Thymus (tissue), 14 donors: ENCODE measurements at places on chromosomes 2 and 18.

DNA sequence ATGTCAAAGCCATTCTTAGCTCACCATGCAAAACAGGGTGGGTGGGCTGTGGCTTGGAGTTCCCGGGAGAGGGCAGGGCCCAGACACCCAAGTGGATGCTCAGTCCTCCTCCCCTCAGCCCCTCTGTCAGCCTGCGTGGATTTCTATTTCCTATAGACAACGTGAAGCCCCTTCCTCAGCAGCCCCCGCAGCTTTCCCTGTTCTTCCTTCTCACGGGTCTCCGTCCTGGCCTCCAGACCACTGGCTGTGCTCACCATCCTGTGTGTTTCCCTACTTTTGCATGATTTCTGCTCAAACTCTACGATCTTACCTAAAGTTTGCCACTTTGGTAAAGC is 155.0 kb upstream of the PXDN start:
- no peak for DNase-seq

DNA sequence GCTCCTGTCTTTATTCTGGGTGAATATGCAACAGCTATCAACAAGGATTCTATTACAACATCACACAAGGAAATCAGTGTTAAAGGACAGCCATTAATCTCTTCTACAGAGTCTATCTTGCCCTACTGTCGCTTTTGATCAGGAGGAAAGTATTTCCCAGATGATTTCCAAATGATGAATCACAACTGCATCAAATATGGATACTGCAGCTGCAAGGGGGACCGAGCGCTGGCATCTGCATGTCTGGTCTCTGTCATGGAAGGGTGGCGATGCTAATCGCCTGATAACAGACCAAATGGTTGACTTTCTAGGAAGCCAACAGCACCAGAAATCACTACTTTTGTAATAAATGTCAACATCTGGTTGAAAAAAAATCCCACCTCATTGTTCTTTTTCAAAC is 21.2 kb upstream of the OR6B3 start:
- DNase-seq, result no peak

- DNase-seq, result no peak
Observed at GRCh38 chr2:192394605-192395004, 199.9 kb upstream of the TMEFF2 start.

DNA sequence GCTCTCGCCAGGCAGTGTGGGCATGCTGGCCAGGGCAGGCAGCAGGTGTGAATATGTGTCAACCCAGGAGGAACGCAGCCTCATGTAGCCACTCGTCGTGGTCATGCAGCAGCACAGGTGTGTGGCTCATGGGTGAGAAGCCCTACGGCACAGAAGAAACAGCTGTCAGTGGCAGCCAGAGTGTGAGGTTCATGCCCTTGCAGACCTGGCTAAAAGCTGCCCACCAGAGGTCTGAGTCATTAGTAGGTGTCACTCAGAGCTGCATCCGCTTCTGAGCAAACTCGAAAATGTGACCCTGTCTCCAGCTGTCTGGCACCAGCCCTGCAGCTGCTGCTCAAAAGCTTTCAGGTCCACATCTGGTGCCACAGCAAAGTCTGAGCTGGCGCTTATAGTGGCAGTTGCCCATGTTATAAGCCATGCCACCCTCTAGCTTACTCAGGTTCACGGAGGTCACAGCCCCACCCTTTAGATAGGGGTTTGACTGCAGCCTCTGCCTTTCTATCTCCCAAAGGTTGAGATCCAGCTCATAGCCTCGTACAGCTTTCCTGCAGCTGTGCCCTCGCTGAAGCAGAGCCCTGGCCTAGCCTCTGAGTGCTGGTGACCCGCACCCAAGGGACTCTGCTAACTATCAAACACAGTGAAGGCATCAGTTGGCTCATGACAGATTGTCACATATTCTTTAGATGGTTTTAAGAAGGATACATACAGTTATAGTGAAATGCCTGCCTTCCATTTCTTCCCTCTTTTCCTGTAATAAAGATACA is 195.0 kb downstream of the CCDC102B start:
- DNase-seq, result no peak

DNA sequence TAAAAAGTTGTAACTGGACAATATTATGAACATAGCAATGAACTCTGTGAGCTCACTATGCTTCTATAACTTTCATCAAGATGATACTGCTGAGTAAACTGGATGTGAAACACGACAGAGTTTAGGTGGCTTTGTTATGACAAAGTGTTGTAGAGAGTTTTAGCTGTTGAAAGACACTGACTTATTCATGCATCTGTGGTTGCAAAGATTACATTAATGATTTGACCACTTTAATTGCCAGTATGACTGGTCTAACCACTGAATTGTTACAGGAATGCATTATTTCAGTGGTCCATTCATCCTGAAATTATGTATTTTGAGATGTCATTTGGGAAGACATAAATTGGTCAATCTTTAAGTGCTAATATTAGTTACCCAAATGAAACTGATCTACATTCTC is 117.9 kb downstream of the SPHKAP start:
- DNase-seq, result no peak

- DNase-seq, result no peak
Observed at GRCh38 chr18:7918701-7919100, 351.6 kb downstream of the PTPRM start.

DNA sequence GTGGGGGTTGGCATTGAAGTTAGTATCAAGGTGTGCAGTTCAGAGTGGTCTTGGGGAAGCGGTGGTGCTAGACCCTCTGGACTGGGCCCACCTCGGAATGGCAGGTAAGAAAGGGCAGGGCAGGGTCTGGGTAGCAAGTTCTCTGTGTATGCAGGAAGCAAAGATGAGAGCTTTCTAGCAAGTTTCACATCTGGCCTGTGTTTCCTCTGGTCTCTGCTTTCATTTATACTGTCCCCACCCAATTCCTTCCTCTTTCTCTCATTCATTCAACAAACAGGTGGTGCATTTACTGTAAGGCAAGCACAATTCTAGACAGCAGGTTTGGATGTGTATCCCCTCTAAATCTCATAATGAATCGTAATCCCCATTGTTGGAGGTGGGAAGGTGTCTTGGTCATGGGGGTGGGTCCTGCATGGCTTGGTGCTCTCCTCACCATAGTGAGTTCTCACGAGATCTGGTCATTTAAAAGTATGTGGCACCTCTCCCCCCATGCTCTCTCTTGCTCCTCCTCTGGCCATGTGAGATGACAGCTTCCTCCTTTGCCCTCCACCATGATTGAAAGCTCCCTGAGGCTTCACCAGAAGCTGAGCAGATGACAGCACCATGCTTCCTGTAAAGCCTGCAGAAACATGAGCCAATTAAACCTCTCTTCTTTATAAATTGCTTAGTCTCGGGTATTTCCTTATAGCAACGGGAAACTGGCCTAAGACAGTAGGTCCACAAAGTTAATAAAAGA is 51.8 kb downstream of the PKDCC start:
- DNase-seq, result no peak

DNA sequence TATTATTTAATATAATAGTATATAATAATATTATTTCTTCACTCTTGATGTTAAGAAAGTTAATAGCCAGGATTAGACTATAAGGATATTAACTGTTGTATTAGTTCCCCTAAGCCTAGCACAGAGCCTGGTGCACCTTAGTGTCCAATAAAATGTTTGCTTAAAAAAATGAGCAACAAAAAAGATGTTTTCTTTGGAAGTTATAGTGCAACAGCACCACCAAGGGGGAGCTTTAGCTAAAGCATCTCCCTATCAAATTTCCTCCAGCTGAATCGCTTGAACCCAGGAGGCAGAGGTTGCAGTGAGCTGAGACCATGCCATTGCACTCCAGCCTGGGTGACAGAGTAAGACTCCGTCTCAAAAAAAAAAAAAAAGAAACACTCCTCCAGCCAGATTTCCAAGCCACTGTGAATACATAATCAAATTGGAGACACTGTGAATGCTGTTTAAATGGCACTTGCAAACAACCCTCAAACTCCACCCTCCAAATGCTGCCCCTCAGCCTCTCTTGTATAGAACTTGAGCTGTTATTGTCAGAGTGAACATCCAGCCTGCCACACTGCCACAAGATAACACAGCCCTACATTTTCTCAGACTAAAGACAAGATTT is 221.9 kb downstream of the DYM start:
- DNase-seq, result peak; percentile 27

DNA sequence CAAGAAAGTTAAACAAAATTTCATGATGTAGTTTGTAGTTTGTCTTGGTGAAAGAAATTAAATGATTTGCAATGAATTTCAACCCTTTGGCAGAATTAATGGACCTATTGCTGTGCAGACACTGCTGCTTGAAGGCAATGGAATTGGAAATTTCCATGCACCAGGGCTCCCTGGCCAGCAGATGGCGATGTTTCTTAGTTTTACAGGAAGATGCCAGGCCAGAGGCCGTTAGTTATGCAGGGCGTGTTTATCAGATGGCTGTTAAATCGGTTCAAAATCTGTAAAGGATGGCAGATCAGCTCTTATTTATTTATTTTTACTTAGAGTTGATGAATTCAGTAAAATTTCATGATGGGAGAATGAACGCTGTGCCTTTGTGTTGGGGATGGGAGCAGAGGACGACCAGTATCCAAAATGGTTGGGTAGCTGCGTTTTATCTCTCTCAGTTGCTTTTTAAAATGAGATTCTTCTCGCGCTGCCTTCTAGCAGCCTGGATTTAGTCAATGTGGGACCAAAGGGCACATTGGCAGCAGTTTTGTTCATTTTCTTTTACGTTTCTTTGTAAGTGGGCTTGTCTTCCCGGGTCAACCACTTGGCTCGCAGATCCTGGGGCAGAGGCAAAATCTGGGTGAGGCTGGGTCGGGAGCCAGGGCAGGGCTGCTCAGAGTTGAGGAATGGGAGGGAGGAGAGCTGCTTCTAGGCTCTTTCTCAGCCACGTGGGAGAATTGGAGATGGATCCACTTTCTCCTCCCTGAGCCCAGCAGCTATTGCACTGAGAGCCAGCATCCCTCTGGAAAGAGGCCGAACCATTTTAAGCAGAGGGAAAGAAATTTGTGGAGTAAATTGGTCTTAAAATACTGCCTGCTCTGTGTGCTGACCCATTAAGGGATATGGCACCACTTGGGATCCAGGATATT is 344.0 kb downstream of the PIK3C3 start:
- DNase-seq, result peak; percentile 62

DNA sequence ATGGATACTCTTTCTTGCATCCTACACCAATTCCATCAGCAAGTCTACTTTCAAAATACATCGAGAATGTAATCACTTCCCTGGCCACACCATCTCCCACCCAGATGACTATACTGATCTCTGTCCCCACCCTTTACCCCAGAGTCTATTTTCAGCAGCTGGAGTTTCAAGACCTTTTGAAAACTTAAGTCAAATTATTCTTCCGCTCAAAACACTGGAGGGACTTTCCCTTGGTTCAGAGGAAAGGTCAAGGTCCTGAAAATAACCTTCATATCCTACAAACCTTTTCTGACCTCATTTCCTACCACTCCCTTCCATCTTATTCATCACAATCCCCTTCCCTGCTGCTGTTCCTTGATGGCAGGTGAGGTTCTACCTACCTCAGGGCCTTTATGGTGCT is 58.8 kb upstream of the LYPD6 start:
- no peak for DNase-seq

DNA sequence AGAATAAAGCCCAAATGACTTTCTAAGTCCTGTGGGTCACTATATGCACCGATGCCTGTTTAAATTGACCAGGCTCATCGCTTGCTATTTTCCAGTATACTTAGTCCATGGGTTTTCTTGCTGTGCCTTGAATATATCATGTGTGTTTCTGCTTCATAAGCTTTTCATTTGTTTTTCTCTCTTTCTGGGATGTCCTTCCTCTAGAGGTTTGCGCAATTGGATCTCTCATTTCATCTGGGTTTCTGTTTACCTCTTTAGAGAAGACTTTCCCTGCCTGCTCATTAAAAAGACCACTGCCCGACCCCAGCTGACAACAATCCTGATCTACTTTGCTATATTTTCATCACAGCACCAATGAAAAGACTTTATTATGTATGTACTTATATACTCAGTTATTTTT is 150.9 kb upstream of the CYRIA start:
- no peak for DNase-seq

GRCh38 chr2:143433840-143434239 is 304.6 kb downstream of the ARHGAP15 start:
- DNase-seq, result no peak

DNA sequence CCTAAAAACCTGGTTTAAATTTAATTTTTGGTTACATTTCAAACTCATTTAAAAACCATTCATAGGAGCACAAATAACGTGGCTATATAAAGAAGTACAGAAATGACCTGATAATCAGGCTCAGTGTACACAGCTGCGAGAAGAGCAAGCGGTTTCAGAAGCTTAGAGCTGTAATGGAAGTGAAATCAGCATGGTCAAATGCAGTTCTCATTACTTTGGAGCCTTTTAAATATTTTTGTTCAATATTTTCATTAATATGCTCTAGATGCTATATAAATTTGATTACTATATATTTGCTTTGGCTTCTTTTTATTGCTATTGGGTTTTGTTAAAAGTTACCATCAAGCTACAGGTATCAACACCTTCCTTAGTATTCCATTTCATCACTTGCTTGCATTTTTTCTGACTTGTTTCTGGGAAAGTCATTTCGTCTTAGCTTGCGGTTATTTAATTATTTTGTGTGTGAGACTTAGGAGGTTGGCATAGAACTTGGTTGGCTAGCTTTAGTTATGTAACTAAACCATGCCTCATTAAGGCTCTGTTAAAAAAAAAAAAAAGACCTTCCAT is 58.7 kb downstream of the AFTPH start:
- DNase-seq, result no peak

DNA sequence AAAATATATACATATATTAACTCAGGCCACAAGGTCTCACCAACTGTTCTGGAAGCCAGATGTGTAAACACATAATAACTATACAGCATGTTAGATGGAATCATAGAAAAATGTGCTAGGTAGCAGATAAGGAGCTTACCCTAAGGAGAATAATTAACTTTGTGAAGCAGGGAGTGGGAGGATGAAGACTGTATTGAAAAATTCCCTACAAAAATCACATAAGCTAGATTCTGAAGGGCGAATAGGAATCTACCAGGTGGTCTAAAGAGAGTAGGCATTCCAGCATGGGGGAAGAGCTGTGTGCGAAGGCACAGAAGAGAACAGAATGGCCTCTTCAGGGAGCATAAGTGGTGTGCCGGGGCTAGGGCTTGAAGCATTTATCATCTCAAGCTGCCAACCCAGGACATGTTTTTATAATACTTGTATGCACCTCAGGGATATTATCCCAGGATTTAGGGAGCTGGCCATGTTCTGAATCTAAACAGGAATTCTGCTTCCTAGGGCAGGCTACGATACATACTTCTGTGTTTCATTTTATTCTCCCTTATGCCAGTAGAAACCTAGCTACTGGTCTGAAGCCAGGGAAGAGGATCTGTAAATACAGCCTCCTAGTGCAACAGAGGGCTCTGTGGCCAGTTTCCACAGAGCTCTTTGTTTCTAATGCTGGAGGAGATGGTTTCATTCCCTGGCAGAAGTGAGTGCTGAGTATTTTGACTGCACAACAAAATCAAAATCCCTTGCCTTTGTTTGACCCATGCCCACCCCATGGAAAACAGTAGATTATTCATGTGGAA is 56.7 kb downstream of the NEMP2 start:
- DNase-seq, result no peak

DNA sequence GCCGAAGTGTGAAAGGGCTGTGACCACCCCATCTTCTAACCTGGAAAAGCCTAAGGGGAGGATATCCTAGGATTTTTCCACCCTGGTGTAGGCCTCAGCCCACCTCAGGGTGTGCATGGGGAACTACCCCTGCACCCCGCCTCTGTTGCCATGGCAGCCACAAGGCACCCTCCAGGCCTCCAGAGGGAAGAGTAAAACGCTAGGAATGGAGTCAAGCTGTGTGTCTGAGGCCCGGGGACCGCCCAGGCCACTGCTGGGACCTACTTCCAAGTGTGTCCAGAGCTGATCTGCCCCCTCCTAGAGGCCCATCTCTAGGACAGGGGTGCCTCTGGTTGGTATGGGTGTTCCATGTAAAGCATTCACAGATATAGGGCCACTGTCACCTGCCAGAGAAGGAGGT is 86.7 kb downstream of the PLB1 start:
- DNase-seq, result no peak

- no peak for DNase-seq
Observed at GRCh38 chr2:29749843-29750242, 171.5 kb downstream of the ALK start.
